ENCODE measurements at places on chromosomes 6 and 20. TPM values are rescaled to one million over a fixed set of nuclear protein-coding genes. Genes with fewer than 3 reads are reported as not detected.

Gene ENPP3
- total RNA-seq, result not detected

- no peak for DNase-seq
Observed at GRCh38 chr6:156013155-156013554, 557.5 kb upstream of the NOX3 start.

DNA sequence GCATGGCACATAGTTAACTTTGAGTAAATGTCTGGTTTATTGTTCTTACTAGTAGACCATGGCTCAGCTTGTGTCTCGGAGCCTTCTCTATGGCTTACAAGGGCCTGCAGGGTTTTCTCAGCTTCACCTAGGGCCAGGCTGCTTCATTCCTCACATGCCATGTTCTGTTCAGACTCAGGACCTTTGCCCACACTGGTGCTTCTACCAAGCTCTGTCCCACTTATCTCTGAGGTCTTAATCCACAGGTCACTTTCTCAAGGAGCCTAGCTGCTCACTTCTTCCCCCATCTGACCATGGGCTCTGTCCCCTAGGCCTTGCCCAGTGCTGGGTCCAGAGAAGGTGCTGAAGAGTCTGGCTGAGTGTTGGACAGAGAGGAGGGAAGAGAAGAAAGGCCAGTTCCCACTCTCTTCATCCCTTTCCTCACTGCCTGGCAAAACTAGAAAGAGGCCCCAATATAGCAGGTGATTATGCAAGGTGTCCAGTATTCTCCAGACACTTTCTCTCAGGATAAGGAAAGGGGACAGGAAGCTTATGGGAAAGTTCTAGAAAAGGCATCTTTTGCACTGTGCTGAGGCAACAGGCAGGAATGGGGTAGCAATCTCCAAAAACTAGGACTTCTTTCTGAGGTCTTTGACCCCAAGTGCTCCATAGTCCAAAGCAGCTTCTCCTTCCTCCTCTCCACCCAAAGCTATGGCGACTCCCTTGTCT is 40.0 kb downstream of the COX4I2 start:
- DNase-seq, result no peak

Gene OTOR
- not detected for total RNA-seq

Data from HT-29 (cell line).